ENCODE measurements at places on chromosomes 1 and 21.

DNA sequence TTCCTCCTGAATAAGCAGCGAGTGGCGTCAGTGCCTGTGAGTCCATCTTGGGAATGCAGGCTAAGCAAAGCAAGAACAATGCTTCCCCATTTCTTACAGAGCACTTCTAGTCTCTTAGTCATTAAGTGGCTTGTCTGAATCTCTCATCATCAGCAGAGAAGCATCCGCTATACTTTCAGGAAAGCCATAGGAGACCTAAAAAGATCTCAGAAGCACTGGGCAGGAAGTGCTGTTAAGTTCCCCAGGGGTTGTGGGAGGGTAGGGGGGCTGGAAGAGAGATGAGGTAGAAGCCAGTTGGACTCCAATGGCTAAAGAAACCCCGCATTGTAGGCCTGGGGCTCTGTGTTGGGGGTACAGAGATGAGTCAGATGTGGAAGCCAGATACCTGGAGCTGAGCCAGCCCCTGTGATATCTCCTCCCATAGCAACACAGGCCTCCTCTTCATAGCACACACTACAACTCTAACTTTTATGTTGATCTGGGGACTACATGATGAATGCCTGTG, 44.9 kb downstream of the SYT6 start:
- no peak for DNase-seq

DNA sequence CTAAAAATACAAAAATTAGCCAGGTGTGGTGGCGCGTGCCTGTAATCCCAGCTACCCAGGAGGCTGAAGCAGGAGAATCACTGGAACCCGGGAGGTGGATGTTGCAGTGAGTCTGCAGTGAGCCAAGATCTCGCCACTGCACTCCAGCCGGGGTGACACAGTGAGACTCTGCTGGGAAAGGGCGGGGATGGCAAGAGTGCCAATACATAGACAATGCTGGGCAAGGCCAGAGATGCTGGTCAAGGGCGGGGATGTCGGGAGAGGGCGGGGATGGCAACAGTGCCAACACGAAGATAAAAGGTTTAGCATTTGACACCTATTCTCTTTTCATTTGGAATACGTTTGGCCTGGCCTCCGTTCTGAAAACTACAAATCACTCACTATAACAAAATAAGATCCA, 11.0 kb downstream of the SSU72 start:
- DNase-seq: no peak

DNA sequence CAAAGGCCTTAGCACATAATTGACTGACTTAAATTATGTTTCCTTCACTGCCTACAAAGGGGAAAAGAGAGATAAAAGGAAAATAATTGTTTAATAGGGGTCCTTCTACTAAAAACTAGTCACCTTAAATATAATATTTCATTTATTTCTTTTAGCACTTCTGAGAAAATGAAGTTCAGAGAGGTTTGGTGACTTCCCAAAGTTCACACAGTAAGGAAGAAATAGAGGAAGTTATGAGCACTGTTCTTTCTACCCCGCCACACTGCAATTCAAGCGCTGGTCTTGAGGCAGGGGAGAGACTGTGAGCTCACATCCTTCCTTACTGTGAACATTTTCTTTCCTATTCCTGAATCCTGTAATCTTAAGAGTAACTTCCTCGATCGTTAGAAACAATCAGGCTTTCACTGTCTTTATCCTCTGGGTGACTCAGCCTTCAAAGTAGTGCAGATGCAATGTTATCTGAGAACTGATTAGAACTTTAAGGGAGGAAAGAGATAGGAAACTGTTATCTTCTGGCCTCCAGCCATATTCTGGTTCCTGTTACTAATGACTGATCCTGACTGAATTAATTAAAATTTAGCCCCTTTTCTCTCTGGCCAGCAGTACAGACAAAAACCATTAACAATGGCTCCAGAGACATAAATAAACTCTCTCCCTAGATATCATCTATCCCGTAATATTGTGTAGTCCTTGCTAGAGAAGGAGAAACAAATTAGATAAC, 6.8 kb downstream of the RGS5 start:
- no peak for DNase-seq

DNA sequence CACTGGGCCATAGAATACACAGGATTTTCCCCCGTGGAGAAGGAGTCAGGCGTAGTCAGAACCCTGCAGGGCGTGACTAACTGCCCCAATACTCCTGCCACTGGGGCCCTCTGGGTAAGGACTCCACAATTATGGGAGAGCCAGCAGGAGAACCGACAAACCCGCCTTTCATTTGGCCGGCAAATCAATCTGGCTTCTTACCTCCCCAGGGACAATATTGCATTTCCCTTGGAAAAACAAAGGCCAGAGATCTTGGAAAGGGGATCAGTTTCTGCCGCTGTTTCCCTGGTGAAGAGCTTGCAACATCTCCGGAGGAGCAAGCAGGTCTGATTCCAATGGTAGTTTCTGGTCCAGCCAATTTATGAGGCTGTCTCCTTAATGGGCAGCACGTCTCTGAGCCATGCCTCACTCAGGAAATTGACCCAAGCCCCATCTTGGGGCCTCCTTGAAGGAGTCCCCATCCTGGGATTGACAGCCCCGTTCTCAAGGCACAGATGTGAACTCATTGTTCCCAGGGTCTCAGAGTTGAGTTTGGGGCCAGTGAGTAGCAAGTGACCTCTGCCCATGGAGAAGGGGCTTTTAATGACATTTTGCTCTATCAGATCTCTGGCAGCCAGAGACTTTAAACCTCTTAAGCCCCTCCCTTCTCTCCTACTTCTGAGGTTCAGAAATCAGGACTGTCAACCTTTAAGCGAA, 4.3 kb downstream of the TRABD2B start:
- no peak for DNase-seq

- no peak for DNase-seq
These were observed 24.6 kb downstream of the SLC27A3 start for GRCh38 chr1:153799566-153800465.

DNA sequence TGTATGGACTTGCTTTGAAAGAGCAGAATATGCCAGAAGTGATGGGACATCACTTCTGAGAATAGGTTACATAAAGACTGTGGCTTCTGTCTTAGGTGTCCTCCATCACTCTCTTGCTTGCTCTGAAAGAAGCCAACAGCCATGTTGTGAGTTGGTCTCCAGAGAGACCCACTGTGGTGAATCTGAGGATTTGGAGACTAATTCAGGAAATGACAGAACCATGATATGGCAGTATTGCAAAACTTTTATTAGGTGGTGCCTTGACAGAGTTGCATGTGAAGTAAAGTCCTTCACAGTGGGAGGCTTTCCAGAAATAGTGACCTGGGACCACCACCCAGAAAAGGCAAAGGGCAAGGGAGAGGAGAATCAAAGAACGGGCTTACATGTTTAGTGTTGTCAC, 628.6 kb downstream of the KCNT2 start:
- DNase-seq: no peak

GRCh38 chr1:183980951-183981525, 56.5 kb downstream of the COLGALT2 start:
- no peak for DNase-seq

GRCh38 chr1:9120312-9120958, 8.5 kb downstream of the GPR157 start:
- DNase-seq: no peak

DNA sequence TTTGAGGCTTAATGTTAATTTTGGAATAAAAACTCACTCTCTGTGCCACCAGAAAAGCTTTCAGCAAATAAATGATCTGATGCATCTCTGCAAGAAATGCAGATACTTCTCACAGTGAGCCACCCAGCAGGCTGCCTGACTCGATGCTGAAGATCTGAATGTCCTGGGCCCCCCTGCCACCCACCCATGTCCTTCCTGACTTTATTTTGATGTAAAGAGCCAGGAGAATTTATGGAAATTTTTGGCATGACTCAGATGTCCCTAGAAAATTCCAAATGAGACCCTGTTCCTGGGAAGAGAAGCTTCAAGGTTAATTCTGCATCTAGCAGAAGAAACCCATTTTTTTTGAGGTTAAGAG, 62.8 kb upstream of the COA6 start:
- DNase-seq: no peak

- no peak for DNase-seq
These were observed 5.6 kb upstream of the RD3 start for GRCh38 chr1:211497489-211498045.

All from epithelial cell of prostate (primary cell).